Esophagus muscularis mucosa (tissue), 4 donors: ENCODE measurements at places on chromosomes 13 and 19. TPM values are rescaled to one million over a fixed set of nuclear protein-coding genes. Genes with fewer than 3 reads are reported as not detected.

- H3K27ac ChIP-seq = peak overlapping the region; percentile 84
- no peaks in the 10 kb centered on the region for H3K27me3 ChIP-seq
- H3K4me1 ChIP-seq = peaks cover 28% of the 10 kb centered on the region
- DNase-seq = no peak
Measured at GRCh38 chr13:106919133-106919532, 351.2 kb upstream of the ARGLU1 start.

DNA sequence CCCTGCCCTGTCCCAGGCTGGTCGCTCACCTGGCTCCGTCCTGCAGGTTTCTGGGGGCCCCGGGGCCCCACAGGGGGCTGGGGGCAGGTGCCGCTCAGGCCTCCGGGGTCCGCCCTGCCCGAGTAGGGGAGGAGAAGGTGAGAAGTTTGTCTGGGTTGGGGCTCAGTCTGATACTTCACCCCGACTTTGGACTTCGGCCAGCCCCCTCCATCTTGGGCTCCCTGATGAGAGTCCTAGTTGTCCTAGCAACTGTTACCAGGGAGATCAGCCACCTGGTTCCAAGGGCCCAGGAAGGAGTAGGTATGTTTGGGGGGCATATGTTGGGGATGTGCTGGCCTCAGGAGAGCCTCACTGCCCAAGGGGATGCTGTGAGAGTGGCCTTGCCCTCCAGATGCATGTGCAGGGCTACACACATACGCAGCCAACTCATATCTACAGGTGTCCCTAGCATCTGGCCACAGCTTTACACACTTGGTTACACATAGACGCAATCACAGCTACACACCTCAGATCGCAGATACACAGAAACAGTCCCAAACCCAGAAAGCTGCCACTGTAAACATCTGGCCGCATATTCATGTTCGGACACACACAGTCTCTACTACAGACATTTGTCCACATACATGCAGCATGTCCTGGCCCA lies 3.4 kb downstream of the NUMBL start:
- H3K27me3 ChIP-seq = no peaks in the 10 kb centered on the region
- H3K27ac ChIP-seq = peak overlapping the region; percentile 92

DNA sequence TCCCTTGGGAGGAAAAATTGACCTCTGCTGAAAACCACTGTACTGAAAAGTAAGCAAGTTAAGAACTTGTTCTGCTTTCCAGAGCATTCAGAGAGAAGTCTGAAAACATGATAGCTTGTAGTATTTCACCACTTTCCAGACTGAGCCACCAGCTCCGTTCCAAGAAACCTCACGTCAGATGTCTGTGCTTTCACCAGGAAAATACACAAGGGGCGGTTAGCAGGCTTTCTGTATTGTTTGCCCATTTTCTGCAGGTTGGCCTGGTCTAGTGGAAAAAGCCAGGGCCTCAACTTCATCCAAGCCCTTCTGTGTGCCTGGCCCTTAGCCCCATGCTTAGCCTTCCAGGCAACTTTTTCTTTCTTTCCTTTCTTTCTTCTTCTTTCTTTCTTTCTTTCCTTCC lies 36.4 kb downstream of the RXFP2 start:
- H3K27ac ChIP-seq = peak overlapping the region; percentile 14
- H3K27me3 ChIP-seq = no peaks in the 10 kb centered on the region
- no peak for DNase-seq
- no peaks in the 10 kb centered on the region for H3K36me3 ChIP-seq
- no peak overlapping the region for H3K4me3 ChIP-seq

DNA sequence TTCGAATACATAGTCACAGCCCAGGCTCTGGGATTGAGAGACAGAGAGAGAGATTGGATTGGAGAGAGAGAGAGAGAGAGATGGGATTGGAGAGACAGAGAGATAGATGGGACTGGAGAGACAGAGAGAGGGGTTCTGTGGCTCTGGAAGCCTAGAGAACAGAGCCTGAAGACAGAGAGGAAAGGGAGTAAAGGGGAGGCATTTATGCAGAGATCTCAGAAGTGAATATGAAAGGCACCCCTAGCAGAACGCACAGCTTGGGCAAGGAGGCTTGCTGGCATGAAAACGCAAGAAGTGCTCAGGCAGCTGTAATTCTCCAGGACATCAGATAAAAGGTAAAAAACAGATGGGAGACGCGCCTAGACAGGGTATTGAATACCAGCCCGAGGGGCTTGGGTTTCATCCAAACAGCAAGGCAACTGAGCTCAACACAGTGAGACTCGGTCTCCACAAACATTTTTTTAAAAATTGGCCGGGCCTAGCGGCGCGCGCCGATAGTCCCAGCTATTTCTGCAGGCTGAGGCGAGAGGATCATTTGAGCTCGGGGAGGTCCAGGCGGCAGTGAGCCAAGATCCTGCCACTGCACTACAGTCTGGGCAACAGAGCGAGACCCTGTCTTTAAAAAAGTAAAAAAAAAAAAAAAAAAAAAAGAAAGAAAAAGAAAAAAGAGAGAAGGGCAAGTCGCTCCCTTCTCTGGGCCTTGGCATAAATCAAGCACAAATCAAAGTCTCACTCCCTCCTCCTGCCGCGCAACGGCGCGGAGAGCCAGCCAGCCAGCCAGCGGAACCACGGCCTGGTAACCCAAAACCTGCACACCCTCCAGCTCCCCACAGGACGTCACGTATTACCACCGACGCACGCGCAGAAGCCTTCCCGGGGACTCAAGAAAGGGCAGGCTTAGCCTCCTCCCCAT lies 774 bp upstream of the PPP2R1A start:
- no peaks in the 10 kb centered on the region for H3K27me3 ChIP-seq
- H3K4me3 ChIP-seq = peak overlapping the region; percentile 63
- peak; percentile 93 for DNase-seq
- peak overlapping the region; percentile 94 for H3K27ac ChIP-seq
- H3K36me3 ChIP-seq = no peaks in the 10 kb centered on the region

DNA sequence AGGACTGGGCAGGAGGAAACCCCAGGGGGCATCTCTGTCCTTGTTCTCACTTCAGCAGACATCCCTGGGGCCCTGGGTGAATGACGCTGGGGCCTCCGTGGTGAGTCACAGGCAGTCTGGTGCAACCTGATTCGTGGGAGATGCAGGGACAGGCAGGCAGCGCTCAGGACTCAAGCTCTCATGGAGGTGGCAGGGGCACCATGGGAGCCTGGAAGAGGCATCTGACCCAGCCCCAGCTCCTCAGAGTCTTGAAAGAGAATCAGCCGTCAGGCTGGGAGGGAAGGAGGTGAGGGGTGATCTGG lies 14.0 kb upstream of the PTOV1 start:
- DNase-seq = no peak
- peaks cover 85% of the 10 kb centered on the region for H3K36me3 ChIP-seq
- H3K27ac ChIP-seq = no peak overlapping the region

DNA sequence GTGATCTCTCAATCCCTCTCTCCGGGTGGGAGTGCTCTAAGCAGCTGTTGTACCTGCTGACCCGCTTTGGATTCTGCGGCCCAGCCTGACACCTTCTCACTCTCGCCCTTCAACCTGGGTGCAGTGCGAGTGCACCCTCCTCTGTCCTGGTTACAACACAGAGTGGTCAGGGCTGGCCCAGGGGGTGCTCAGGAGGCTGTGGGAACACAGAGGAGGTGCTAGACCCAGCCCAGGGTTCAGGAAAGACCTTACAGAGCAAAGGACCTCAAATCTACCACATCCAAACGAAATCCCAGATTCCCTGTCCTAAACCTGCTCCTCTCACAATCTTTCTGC lies 23.7 kb downstream of the ZNF175 start:
- peak overlapping the region; percentile 59 for H3K27ac ChIP-seq
- no peak for DNase-seq
- H3K36me3 ChIP-seq = no peaks in the 10 kb centered on the region
- H3K27me3 ChIP-seq = no peaks in the 10 kb centered on the region
- peak overlapping the region; percentile 74 for H3K4me3 ChIP-seq

- no peaks in the 10 kb centered on the region for H3K27me3 ChIP-seq
- H3K27ac ChIP-seq = no peak overlapping the region
- H3K4me3 ChIP-seq = no peak overlapping the region
- DNase-seq = no peak
- peaks cover 15% of the 10 kb centered on the region for H3K36me3 ChIP-seq
Measured at GRCh38 chr19:40742886-40743285, 7.4 kb downstream of the ACTMAP start.

DNA sequence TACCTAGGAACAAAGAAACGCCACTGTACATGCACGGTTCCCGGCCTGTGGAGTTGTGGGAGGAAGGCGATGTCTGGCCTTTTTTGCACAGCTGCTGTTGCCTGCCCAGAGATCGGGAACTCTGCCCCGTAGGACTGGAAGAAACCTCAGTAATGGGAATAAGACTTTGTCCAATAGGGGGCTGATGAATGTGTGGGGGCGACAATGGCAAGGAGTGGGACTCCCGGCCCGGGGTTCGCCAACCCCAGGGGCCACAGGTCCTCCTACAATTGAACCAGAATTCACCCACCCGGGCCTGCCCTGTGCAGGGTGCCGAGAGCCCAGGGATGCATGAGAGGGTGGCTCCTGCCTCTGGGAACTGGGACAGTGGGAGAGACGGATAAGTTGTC lies 2.0 kb upstream of the CEBPA start:
- H3K36me3 ChIP-seq = no peaks in the 10 kb centered on the region
- no peaks in the 10 kb centered on the region for H3K27me3 ChIP-seq
- DNase-seq = no peak
- H3K4me3 ChIP-seq = peak overlapping the region; percentile 89
- H3K27ac ChIP-seq = peak overlapping the region; percentile 94

DNA sequence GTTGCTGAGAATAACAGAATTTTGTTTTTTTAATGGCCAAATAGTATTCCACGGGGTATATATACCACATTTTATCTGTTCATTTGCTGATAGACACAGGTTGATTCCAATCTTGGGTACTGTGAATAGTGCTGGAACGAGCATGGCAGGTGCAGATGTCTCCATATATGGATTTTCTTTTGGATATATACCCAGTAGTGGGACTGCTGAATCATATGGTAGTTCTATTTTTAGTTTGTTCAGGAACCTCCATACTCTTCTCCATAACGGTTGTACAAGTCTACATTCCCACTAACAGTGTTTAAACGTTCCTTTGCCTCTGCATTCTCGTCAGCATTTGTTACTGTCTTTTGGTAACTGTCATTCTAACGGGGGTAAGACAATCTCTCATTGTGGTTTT lies 17.3 kb downstream of the ANKRD10 start:
- no peak overlapping the region for H3K4me3 ChIP-seq
- no peak for DNase-seq
- no peaks in the 10 kb centered on the region for H3K27me3 ChIP-seq
- H3K36me3 ChIP-seq = peaks cover 11% of the 10 kb centered on the region
- no peak overlapping the region for H3K27ac ChIP-seq

DNA sequence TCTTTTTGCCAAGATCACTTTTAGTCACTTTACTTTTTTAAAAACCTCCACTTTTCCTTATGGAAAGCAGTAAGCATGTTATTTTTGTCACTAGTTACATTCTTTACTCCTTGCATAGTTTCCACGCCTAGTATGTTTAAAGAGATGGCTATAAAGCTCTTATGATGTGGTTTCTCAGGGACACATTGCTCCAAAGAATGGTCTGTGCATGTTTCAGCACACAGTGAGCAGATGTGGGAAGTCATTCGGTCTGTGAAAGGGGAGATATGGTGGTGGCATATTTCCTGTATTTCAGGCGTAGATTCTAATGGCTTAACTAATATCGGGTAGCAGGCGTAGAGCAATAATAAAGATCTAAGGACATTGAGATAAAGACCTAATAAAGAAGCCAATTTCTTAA lies 180.7 kb downstream of the SLITRK6 start:
- H3K4me3 ChIP-seq = no peak overlapping the region
- H3K27me3 ChIP-seq = no peaks in the 10 kb centered on the region
- no peak for DNase-seq
- H3K36me3 ChIP-seq = no peaks in the 10 kb centered on the region
- no peak overlapping the region for H3K27ac ChIP-seq

- no peaks in the 10 kb centered on the region for H3K27me3 ChIP-seq
- H3K36me3 ChIP-seq = peaks cover 3% of the 10 kb centered on the region
- H3K4me1 ChIP-seq = no peaks in the 10 kb centered on the region
Measured at GRCh38 chr19:38049105-38049649, 142.2 kb downstream of the SIPA1L3 start.

DNA sequence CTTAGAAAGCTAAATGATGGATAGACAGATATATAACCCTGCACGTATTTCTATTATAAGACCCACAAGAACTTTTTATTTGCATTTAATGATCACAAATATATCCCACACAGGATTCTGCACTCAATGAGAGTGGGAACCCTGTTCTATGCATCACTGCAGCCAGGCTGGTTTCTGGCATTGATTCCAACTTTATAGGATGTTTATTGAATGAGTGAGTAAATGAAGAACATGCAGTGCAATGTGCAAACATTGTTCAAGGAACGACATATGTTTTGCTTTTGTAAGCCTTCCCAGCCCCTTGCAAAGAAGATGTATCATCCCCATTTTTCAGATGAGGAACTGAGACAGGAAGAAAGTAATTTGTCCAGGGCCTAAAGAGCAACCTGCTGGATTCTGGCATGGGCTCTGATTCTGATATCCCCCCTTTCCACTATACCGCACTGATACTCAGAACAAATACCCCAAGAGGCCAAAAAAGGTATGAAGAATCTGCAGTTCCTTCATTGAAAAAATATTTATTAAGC lies 246.3 kb downstream of the LACC1 start:
- H3K27me3 ChIP-seq = no peaks in the 10 kb centered on the region
- H3K4me3 ChIP-seq = no peak overlapping the region
- no peaks in the 10 kb centered on the region for H3K36me3 ChIP-seq
- H3K27ac ChIP-seq = no peak overlapping the region

GRCh38 chr13:25677956-25678355 lies 306.2 kb downstream of the ATP8A2 start:
- H3K36me3 ChIP-seq = no peaks in the 10 kb centered on the region
- H3K27me3 ChIP-seq = no peaks in the 10 kb centered on the region
- DNase-seq = no peak
- no peak overlapping the region for H3K27ac ChIP-seq

GRCh38 chr19:13507053-13507611 lies 853 bp upstream of the CACNA1A start:
- no peaks in the 10 kb centered on the region for H3K36me3 ChIP-seq
- no peak overlapping the region for H3K27ac ChIP-seq
- H3K27me3 ChIP-seq = peaks cover 95% of the 10 kb centered on the region
- no peak overlapping the region for H3K4me3 ChIP-seq

GRCh38 chr13:75932636-75933035 lies 296.5 kb downstream of the LMO7 start:
- no peaks in the 10 kb centered on the region for H3K36me3 ChIP-seq
- no peak overlapping the region for H3K4me3 ChIP-seq

GRCh38 chr13:58795715-58796114 lies 1164.2 kb downstream of the PCDH17 start:
- no peaks in the 10 kb centered on the region for H3K4me1 ChIP-seq
- no peaks in the 10 kb centered on the region for H3K27me3 ChIP-seq
- H3K4me3 ChIP-seq = no peak overlapping the region
- H3K27ac ChIP-seq = no peak overlapping the region
- no peak for DNase-seq

ZNF473 gene
- 7.1 TPM for total RNA-seq

C3 gene
- total RNA-seq = 688 TPM

DNAAF3 gene
- not detected for total RNA-seq

MEF2B gene
- not detected for total RNA-seq

SCEL gene
- total RNA-seq = 0.29 TPM

FAM216B gene
- not detected for total RNA-seq

KLK4 gene
- not detected for total RNA-seq

OLFM4 gene
- 0.66 TPM for total RNA-seq

CELF5 gene
- total RNA-seq = not detected

SLC15A1 gene
- total RNA-seq = not detected

ETFB gene
- total RNA-seq = 115 TPM

CAMSAP3 gene
- total RNA-seq = 0.11 TPM

RINL gene
- 10.4 TPM for total RNA-seq

SNRPA gene
- total RNA-seq = 69.1 TPM

CBY2 gene
- total RNA-seq = not detected
